ENCODE measurements at places on chromosomes 6 and 20. TPM values are rescaled to one million over a fixed set of nuclear protein-coding genes. Genes with fewer than 3 reads are reported as not detected.

Gene RAD21L1
- not detected for total RNA-seq

Gene HRH3
- 0.86 TPM for total RNA-seq

Gene ELOVL4
- 10.1 TPM for total RNA-seq

Gene ENPP5
- total RNA-seq: 0.68 TPM

Gene SAMD10
- total RNA-seq: 8.0 TPM

Measured in neural crest cell (in vitro differentiated cells).